Activated CD4-positive, CD25-positive, alpha-beta regulatory T cell (primary cell): ENCODE measurements at places on chromosomes 7 and 10.

GRCh38 chr7:157347217-157347904 lies 10.6 kb downstream of the DNAJB6 start:
- DNase-seq: no peak

- DNase-seq: no peak
Measured at GRCh38 chr10:100744987-100745881, at the start of gene PAX2. TSS of gene PAX2 (plus strand) at chr10:100745582. CDS start at chr10:100746261, 679 bp downstream.

DNA sequence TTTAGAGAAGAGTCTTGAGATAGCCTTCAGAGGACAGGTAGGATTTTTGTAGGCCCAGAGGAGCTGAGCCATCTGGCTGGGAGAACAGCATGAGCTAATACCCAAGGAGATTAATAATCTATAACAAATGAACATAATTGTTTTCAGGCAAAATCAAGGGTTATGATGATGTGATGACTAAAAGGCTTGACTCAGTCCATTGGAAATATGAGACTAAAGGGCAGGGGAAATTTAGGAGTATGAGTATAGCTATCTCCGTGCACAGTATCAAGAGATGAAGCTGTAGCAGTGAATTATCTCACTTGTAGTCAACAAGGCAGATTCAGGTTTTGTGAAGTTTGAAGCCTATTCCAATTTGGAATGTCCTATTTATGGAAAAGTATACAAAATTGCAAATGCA lies 40.1 kb downstream of the CSTF2T start:
- no peak for DNase-seq

DNA sequence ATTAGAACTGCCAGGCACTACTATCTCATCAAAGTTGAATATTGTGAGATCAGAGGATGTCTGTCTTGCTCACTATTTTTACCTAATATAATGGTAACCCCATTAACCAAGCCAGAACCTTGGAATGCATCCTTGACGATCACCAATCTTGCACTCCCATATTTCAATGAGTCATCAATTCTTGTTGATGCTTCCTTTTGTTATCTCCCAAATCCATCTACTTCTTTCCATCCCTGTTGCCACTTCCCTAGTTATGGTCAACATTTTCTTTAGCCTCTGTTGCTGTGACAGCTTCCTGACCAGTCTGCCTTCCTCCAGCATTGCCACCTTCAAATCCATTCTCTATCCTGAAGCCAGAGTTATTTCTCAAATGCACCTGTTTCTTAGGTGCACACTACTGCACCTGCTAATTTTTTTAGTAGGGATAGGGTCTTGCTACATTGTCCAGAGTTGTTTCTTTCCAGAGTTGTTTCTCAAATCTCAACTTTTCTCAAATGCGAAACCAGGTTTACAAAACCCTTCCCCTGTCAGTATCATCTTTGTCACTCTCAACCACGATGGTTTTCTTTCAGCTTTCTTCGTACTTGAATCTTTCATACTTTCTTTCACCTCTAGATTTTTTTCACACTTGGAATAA lies 15.7 kb downstream of the ITGA8 start:
- DNase-seq: no peak

GRCh38 chr7:107998660-107999480 lies 4.1 kb downstream of the LAMB1 start:
- no peak for DNase-seq

GRCh38 chr7:64889686-64890162 lies 13.3 kb upstream of the ZNF273 start:
- DNase-seq: no peak

- no peak for DNase-seq
Measured at GRCh38 chr10:124095096-124095495, 1.7 kb upstream of the CHST15 start.

GRCh38 chr7:47594406-47594805 lies 12.5 kb upstream of the TNS3 start:
- no peak for DNase-seq

GRCh38 chr7:45869426-45869825 lies 3.5 kb downstream of the CCDC201 start:
- no peak for DNase-seq
